ENCODE measurements at places on chromosomes 6 and 20.

DNA sequence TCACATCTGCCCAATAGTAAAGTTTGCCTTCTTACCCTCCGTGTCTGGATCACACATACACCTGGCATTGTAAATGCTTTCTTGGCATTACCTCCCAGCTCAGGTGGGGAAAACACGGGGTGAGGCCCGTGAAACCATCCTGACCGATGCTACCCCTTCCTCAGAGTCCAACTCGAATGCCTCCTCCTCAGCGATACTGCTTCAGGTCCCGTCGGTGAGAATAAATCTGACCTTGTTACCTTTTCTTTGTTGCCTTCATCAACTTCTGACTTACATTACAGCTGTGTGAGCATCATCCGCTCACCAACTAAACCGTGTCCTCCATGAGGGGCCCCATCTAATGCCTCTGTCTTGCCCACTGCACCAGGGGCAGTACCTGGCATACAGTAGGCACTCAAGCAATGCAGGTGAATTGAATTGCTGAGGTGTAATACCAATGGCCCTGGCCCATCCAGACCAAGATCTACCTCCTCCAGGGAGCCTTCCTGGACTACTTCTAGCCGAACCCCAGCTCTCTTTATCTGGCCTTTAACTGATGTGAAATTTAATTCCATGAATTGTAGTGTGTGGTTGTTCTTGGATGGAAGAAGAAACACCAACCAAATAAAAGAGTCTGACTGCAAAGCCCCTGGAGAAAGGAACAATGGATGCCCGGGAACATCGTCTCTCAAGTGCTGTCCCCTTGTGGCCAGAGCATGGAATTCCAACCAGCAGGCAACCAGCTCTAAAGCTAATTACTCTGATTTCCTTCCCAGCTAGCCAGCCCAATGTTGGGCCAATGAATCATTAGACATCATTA, 141.5 kb downstream of the ANKRD60 start:
- peak; percentile 46 for DNase-seq

DNA sequence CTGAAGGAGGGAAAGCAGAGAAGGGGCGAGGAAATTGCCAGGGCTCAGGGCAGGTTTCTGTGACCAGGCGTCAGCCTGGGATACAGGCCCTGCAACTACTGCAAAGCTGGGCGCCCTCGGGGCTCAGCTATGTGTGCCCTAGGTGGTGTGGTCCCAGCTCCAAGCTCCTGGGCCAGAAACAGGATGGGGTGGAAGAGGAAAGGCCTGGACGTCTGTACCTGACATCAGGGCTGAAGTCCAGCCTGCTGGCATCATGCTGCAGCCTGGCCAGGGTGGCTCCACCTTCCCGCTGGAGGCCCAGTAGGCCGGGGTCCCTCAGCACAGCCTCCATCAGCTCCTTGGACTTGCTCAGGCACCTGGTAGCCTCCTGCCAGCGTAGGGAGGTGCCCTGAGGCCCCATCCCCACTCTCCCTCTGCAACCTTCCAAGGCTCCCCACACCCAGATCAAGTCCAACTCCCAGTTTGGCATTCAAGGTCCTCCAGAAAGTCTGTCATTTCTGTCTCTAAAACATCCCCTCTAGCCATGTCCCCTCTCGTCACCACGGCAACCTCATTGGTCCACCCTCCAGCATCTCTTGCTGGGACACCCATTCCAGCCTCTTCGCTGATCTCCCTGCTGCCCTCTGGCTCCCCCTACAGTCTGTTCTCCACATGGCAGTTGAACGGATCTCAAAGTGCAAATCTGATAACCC, 38.2 kb downstream of the KIAA1755 start:
- peak; percentile 53 for DNase-seq

DNA sequence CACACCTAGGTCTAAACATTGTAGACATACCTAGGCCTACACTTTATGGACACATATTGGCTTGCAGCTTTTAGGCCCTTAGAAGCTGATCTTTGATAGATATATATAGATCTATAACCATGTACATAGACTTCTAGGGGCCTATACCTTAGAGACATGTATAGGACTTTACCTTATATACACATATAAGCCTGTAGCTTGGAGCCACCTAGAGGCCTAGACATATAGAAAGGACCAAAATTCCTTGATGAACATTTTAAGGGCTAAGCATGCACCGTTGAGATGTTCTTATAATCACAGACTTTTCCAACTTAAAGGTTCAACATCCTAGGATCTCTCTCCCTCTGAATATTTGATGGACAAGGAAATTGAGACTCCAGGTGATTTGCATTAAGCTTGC, 371.7 kb upstream of the SASH1 start:
- peak; percentile 8 for DNase-seq

- no peak for DNase-seq
Measured at GRCh38 chr6:25407431-25407830, 128.3 kb downstream of the CARMIL1 start.

DNA sequence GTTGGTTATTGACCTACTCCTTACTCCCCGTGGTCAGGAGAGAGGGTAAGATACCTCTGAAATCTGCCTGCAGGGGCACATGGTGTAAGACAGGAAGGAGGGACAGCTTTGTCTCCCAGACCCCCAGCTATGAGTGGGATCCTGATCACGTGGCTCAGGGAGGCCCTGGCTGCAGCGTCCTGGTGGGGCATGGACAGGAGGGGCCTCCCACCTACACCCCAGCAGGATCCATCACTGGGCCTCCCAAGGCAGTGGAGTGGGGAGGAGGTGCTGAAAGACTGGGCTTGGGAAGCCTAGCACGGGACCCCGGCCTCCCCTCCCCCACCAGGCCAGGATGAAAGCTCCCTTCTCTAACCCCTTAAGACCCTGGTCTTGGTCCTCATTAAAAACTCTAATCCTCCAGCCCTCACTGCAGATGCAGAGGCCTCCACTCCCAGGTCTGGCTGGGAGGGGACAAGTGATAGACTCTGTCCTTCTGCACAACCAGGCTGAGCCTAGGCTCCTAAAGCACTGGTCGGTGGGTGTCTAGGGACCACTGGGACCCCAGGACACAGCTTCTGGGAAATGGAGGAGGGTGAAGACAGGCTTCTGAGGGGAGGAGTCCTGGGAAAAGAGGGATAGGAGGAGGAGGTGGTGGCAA, 29.6 kb upstream of the VEGFA start:
- no peak for DNase-seq

- no peak for DNase-seq
Measured at GRCh38 chr6:14874975-14875480, 370.8 kb upstream of the JARID2 start.

- peak; percentile 59 for DNase-seq
Measured at GRCh38 chr6:136225496-136225895, 24.6 kb downstream of the MTFR2 start.

- DNase-seq, result no peak
Measured at GRCh38 chr20:23918101-23918862, 38.7 kb upstream of the CST5 start.

- DNase-seq, result peak; percentile 78
Measured at GRCh38 chr6:28673787-28674671, 148.3 kb downstream of the GPX5 start.

GRCh38 chr6:91088515-91088914, 501.6 kb upstream of the MAP3K7 start:
- DNase-seq, result no peak

DNA sequence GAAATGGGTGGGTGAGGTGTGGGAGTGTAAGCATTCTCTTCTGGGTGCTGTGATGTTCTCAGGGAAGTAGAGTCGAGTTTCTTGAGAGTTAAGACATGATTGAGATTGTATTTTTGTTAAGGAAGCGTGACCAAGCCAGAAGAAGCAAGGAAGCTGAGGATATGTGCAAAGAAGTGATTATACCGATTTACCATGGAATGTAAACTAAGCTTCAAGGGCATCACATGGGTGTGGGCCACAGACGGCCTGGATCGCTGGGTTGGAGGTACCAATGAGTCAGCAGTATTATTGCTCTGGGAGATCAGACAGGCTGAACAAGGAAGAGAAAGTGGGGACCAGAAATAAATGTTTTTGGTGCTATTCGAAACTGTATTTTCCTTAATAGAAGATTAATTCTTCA, 184.1 kb upstream of the GMDS start:
- no peak for DNase-seq

DNA sequence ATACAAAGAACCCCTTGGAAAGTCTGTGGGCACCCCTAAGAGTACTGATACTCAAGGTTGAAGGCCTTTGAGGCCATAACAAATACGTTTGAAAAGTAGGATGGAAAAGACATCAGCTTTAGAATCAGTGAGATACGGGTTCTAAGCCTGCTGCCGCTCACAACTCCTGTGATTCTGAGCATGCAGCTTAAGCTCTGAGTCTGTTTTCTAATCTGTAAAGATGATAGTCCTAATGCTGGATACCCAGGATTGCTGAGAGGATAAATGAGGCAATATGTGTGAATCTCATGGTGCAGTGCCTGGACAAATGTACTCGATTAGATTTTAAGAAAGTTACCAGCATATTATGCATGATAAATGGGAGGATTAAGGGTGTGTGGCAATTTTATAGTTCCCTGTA, 321.0 kb upstream of the HSF2 start:
- DNase-seq, result no peak

GRCh38 chr6:45990162-45990561, 25.5 kb downstream of the CLIC5 start:
- DNase-seq, result no peak

DNA sequence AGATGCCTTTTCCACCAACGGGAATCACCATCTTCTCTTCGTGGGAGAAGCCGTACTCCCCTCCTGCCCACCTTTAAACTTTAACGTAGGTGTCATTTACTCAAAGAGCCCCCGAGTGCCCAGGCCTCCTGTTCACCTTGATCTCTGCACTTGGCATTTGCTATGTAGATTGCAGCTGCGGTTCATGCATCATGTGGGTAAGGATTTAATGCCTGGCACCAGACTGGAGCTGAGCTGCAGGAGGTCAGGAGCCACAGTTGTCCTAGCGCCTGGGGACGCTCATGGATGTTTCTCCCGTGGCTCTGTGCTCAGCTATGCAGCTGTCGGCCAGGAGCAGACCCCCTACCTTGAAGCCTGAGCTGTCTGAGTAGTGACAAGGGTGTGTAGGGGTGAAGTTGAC, 133.7 kb downstream of the CDH4 start:
- no peak for DNase-seq

DNA sequence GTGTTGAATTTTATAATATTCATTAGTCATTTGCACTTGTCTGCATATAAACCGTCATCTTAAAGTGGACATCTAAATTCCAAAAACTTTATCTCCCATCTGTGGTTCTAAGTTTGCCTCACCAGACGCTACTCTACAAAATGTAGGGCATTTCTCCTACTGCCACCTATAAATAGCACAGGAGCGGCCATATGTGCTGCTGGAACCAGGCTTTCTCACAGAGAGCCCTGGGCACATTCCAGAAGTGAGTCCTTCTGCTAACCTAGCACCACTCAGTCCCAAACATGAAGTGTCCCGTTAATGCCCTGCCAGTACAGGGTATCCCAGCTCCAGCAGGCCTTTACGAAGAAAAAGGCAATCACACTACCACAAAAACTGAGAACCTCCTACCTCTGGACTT, 153.7 kb downstream of the TMEM242 start:
- DNase-seq, result no peak

DNA sequence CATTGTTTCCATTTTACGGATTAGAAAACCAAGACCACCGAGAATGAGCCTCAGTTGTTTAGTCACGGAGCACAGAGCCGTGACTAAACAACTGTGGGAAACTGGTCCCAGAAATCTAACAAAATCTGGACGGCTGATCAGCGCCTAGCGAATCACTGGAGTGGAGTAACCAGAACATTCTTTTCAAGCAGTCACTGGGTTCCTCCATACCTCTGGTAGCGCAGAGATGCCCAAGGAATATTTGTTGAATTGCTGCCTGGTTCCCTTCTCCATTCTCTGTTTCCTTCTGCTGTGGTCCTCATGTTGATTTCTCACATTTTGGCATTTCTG, 62.0 kb downstream of the GPX5 start:
- DNase-seq, result peak; percentile 48

DNA sequence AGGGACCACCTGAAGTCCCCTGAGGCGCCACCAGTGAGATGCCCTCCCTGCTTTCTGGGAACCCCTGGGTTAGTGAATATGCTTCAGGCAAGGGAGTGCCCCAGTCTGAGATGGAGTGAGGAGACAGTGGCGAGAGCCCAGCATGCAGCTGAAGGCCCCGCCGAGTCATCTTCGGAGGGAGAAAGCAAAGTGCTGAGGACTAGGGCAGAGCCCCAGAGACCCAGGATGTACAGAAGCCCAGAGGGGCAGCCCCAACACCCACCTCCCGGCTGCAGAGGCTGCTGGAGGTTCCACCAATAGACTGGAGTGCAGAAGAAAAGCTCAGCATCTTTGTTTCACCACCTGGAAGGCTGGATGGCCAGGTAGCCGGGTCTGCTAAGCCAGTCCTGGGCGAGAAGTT, 14.1 kb downstream of the ANKRD60 start:
- no peak for DNase-seq

- DNase-seq, result no peak
Measured at GRCh38 chr6:128073389-128073788, 172.5 kb upstream of the THEMIS start.

GRCh38 chr6:1552296-1552761, 57.4 kb upstream of the FOXC1 start:
- DNase-seq, result peak; percentile 69

DNA sequence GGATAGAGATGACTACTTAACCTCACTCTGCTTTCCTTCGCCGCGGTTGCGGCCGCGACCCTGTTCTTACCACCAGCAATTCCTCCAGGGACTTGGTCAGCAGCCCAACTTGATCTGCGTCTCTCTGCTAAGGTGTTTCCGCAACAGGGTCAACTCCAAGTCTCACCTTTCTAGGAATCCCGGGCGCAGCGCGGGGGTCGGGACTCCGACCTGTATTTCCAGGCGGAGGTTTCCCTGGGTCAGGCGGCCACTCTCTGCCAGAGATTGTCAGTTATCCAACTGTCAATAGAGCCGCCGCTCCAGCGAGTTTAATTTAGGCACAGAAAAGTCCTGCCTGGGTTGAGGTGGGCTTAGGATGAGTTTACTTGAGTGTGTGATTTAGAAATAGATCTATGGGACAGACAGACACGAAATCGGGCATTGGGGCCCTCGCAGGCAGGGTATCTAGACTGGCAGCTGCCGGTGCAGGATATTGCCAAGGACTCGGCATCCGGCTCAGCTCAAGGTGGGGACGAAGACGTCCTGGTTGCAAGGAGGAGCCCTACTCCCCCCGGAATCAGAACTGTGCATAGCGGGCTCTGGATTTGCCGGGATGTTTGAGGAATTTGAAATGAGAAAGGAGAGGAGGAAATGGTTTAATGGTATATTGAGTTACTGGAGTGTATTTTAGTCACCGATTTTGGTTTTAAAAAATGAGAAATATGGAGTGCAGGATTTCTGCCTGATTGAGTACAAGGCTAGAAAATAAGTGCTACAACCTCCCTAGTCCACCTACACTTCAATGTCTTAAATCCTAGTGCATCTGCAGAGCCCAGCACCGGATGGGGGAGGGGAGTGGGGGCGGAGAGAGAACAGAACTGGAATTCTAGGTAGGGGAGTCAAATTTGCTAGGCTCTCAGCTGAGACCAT, 23.7 kb downstream of the POM121L2 start:
- DNase-seq, result no peak

- no peak for DNase-seq
Measured at GRCh38 chr6:170018422-170018935, 267.1 kb downstream of the ERMARD start.
